Left lobe of liver (tissue), 2 donors: ENCODE measurements at places on chromosomes 6 and 20.

DNA sequence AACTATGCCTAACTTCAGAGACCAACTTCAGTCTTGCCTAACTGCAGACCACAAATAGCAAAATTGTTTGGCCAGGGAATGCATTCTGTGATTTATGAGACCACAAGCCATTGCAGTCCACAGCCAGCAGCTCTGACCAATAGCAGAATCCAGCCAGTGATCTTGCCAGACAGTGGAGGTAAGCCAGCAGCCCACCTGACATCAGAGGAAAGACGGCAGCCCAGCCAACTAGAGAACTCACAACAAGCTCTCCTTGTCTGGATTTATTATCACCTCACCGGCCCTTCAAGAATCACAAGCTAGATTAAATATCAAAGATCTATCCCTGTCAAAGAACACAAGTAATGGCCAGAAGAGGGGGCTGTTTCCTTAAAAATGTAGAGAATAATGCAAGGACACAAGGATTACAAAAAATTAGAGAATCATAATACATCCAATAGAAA lies 66.5 kb upstream of the SLC35F1 start:
- DNase-seq, result no peak

GRCh38 chr6:135116571-135116970 lies 61.9 kb upstream of the HBS1L start:
- DNase-seq, result no peak

DNA sequence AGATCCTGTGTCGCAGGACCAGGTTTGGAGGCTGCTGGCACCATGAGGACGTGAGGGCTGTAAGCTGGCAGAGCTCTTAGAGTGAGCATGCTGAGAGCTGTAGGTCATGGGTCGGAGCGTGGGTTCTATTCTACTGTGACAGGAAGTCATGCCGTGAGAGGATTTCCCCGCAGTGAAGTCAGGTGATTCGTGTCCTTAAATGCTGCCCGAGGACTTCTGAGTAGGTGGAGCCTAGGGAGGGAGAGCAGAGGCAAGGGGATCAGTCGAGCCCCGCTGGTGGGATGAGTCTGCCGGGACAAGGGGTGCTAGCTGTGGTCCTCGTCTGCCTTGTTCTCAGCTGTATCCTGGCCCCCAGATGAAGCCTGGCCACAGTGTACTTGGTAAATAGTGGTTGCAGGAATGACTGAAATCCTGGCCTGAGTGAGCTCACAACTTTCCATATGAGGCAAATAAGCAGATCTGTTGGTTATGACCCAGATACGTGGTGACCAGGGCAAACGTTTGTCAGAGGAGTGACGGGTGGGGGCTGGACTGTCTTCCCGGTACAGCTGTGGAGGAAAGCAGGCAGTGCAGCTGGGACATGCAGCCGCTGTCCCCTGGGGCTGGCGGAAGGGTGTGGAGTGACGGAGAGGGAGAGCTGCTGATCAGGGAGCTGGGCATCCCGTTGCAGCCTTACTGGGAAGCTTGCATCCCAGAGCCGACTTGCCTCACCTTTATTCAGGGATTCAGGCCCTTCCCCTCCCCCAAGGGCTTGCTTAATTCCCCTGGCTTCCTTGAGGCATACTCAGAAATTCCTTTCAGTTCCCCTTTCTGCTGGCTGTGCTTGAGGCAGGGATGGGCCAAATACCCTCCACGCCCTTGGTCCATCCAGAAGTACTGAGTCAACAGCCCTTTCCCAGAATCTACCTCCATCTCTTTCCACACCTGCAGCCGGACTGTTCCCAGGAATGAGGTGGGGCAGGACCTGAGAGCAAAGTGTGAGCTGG lies 250.9 kb upstream of the RREB1 start:
- DNase-seq, result peak; percentile 66

- no peak for DNase-seq
These were observed 18.7 kb downstream of the CNKSR3 start for GRCh38 chr6:154491567-154492470.

GRCh38 chr6:7216941-7217621 lies 95.9 kb downstream of the SSR1 start:
- DNase-seq, result peak; percentile 83

DNA sequence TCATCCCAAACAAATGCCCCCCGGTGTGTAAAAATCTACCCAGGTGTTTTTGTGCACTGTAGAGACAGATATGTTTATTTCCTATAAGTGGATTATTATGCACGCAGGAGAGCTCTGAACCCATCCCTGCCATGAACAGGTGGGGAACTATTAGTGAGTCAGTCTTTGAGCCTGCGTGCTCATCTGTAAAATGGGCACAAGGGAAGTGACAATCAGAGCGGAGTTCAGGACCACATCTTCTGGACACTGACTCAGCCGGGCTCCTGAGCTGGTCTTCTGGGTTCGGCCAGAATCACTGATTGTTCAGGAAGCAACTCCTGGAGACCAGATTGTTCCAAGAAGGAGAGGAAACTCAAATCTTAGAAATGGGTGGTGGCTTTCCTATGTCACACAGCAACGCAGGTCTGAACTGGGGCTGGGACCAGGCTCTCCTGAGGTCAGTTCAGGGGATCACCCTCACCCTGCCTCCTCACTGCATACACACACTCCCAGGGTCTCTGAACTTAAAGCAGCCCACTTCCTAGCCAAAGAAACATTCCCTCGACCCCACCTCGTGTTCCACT lies 27.3 kb upstream of the TGM2 start:
- DNase-seq, result no peak

GRCh38 chr6:16446273-16446672 lies 207.9 kb downstream of the GMPR start:
- DNase-seq, result no peak

- no peak for DNase-seq
These were observed 13.2 kb downstream of the SS18L1 start for GRCh38 chr20:62156592-62157386.

GRCh38 chr20:36262440-36262839 lies 26.2 kb downstream of the AAR2 start:
- no peak for DNase-seq

GRCh38 chr6:33677143-33677660 lies 34.3 kb downstream of the UQCC2 start:
- no peak for DNase-seq
